ENCODE measurements at places on chromosomes 11 and 22.

DNA sequence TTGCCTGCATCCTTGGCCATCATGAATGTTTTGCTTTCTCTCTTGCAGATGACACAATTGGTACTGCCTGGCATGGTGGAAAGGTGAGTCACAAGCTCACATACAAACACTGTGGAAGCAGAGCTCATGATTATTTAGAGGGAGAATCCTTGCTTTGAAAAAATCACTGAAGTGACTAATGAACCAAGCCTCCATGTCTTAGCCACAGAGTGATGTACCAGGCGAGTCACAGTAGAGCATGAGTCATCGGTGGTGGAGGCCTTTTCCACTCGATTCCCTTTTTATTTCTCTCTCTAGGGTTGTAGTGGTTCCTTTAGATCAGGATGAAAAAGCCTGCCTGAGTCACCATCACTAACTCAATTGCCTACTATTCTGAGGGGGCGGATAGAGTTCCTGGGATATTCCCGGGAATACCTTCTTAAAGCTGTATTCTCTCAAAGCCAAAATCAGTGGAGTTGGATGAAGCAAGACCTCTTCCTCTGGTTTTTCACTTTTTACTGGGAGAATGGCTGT, 49.6 kb upstream of the ALKBH3 start:
- DNase-seq = peak; percentile 6

- no peak for DNase-seq
Measured at GRCh38 chr22:21734540-21735199, 924 bp downstream of the YPEL1 start.

GRCh38 chr11:75570559-75571139, 8.6 kb downstream of the SERPINH1 start:
- no peak for DNase-seq

DNA sequence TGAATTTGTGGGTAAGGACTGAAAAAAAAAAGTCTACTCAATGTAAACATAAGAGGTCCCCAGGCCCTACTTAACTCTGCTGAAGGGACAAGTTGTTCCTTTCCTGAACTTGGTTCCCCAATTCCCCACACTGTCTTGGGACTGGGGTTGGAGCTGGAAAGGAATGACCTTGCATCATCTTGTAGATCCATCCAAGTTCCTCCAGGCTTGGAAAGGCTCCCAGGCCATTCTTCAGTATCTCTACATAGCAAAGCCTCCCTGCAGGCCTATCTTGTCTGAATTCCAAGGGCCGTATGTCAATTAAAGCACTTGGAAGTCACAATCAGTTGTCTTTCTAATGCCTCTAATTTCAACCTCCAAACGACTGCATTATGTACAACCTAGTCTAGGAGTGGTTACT, 361.2 kb downstream of the TMEM135 start:
- DNase-seq = no peak

GRCh38 chr11:64924910-64925284, 408 bp downstream of the PPP2R5B start:
- no peak for DNase-seq

DNA sequence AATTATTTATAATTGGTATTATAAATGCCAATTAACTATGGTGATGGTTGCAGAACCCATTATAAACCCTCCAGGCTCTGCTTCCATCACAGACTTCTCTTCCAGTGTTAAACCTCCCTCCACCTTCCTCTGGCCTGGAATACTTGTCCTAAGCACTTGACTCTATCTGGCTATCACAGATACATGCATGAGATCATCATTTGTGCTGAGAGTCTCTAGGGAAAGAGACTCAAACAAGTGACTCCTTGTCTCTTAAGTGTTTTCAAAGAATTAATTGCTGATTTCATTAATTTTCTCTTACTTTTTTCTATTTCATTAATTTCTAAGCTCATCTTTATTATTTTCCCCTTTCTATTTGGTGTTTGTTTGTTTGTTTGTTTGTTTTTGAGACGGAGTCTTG, 29.1 kb downstream of the RTL6 start:
- no peak for DNase-seq

DNA sequence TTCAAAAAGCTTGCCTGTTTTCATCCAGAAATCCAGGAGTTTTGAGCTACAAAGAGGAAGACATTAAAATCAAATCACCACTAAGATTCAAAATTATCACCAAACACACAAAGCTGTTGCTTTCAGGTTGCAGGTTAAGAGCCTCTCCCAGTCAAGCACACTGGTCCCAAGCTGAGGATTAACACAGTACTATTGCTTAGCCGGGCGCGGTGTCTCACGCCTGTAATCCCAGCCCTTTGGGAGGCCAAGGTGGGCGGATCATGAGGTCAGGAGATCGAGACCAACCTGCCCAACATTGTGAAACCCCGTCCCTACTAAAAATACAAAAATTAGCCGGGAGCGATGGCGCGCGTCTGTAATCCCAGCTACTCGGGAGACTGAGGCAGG, 1165.1 kb downstream of the LRRC4C start:
- no peak for DNase-seq

GRCh38 chr11:5065027-5065426, 4.3 kb upstream of the OR52E1 start:
- DNase-seq = no peak

GRCh38 chr22:30275625-30276024, 9.0 kb upstream of the OSM start:
- DNase-seq = no peak

DNA sequence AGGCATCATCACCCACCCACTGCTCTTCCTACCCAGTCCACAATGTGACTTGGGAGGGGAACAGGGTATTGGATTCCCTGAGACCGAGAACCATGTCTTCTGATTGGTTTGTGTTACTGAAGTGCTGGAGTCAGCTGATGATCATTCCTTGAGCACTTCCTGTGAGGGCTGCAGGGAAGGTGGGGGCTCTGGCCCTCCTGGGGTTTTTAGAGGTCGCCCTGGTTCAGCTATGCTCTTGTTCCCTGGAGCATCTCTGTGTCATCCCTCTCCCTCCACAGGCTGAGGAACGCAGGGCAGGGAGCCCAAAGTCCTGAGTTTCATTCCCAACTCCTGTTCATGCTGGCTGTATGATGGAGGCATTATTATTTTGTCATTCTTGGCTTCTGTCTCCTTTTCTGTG, 6.7 kb downstream of the ZC3H7B start:
- DNase-seq = no peak

Data from activated naive CD8-positive, alpha-beta T cell treated with anti-CD3 and anti-CD28 coated beads, Interleukin-2, amount 50 U/mL, for 16 hours (primary cell).